Renal cortical epithelial cell (primary cell): ENCODE measurements at places on chromosomes 16 and 17. TPM values are rescaled to one million over a fixed set of nuclear protein-coding genes. Genes with fewer than 3 reads are reported as not detected.

CLDN9 gene
- total RNA-seq = 0.20 and 0.35 TPM in 2 replicates

ZNF469 gene
- 0.35 and 0.80 TPM in 2 replicates for total RNA-seq

STAC2 gene
- 44.7 TPM in 1 of 2 replicates, not detected in the other for total RNA-seq

PABPN1L gene
- not detected in 2 replicates for total RNA-seq

TCAP gene
- 0.25 TPM in 1 of 2 replicates, not detected in the other for total RNA-seq

ABCA9 gene
- total RNA-seq = 0.20 TPM in 1 of 2 replicates, not detected in the other

CMTM3 gene
- 11.6 and 22.2 TPM in 2 replicates for total RNA-seq

SLC12A3 gene
- total RNA-seq = 2.4 and 5.2 TPM in 2 replicates
